AG08396 (cell line): ENCODE measurements at places on chromosomes 11 and 22.

- DNase-seq, result peak; percentile 78
Measured at GRCh38 chr22:36467042-36467810, 14.2 kb downstream of the TXN2 start.

DNA sequence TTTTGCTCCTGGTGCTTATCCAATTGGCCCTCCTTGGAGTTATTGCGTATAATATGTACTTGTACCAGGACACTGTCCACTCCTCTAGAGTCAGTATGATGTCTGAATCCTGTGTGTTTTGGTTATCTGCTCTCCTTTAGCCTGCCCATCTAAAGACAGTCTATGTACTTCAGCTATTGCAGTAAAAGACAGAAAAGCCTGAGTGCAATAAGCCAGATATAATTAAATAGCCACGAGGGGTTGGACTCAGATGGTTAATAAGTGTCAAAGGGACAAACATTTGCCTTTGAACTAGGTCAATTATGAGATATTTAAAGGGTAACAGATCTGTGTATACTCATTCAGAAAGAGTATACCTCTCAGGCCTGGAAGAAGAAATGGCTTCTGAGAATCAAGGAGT lies 406.7 kb downstream of the LUZP2 start:
- DNase-seq, result no peak

DNA sequence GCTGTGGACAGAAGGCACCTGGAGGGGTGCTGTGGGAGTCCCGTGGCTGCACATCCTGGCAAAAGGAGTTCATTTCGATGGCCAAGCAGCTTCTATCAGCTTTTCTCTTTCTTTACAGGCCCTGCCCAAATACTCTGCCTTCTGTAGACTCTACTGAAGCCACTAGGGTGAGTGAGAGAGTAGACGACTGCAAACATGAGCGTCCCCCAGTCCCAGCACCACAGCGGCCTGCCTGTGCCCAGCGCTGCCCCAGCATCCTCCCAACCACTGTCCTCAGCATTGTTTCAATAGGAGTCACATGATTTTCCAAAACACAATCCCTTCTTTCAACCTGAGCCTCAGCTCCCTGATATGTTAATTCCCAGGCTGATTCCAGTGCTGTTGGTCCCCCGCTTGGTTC lies 110.0 kb downstream of the KIRREL3 start:
- no peak for DNase-seq

DNA sequence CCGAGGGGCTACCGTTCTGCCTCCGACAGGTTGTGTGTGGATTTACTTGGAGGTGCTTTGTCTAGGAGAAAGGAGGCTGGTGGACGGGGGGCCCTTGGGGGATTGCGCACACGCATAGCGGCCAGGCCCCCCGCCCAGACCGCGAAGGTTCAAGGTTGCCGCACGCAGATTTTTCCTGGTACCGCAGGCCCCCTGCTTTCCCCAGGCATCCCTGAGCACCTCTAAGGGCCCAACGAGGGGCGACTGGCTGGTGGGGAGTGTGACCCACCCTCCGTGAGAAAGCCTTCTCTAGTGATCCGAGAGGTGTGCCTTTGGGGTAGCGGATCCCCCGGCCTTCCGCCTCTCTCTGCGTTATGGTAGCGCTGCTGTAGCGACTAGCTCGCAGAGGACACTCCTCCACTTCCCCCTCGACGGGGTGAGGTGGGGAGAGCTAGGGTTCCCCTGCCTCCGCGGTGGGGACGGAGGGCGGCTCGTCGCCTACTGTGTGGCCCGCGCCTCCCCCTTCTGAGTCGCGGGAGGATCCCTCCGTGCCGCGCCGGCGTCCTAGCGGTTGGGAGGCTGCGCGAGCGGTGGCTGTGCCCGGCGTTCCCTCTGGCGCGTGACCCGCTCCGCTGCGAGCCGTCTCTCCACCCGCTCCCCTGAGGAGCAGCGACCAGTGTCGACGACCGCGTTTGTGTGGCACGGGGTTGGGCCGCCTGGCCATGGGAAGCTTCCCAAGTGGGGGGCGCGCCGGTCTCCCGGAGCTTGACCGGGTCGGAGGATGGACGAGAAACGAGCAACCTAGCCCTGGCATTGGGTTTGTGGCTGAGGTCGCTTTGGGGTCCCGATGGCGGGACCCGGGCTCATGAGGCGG lies 3900.0 kb upstream of the OR11H1 start:
- DNase-seq, result peak; percentile 16

DNA sequence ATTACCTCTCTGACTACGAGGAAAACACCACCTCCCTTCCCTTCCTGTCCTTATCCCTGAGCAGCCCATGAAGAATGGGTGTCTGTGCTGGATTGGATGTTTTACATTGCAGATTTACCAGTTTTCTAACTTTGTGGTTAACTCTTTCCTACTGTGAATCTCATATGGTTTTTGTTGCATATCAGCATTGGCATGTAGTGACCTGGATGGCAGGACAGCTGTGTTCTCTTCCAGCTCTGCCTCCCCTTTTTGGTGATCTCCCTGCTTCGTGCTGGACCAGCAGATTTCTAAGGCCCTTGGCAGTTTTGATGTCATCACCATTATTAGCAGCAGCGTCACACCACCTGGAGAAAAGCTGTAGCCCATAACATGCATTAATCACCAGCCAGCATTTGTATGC lies 26.7 kb downstream of the OR6Q1 start:
- no peak for DNase-seq

GRCh38 chr11:44702889-44703288 lies 23.9 kb upstream of the TSPAN18 start:
- DNase-seq, result no peak

- DNase-seq, result peak; percentile 84
Measured at GRCh38 chr22:28798810-28799605, 1.4 kb downstream of the XBP1 start.

- DNase-seq, result no peak
Measured at GRCh38 chr11:32121012-32121411, 30.1 kb downstream of the RCN1 start.

- DNase-seq, result no peak
Measured at GRCh38 chr11:76167590-76167989, 38.7 kb downstream of the WNT11 start.

- no peak for DNase-seq
Measured at GRCh38 chr11:66015454-66015881, 3.7 kb downstream of the CST6 start.

GRCh38 chr11:79062814-79063762 lies 377.7 kb downstream of the TENM4 start:
- DNase-seq, result peak; percentile 54

DNA sequence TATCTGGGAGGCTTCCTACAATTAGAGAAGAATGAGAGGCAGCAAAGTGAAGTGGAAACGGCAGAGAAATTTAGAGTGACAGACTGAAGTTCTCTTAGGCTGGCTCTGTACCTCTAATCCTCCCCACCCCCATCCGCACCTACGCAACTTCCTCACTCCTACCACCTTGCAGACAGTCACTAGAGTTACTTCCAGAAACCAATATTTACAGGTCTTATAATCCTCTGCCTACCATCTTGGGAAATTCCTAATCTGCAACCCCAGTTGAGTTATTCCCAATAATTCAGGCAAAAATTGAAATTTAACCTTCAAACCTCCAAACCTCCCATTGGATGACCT lies 71.7 kb downstream of the PAK1 start:
- no peak for DNase-seq

GRCh38 chr11:35800970-35801953 lies 138.7 kb downstream of the TRIM44 start:
- DNase-seq, result peak; percentile 17

- DNase-seq, result no peak
Measured at GRCh38 chr11:113531575-113532451, 56.6 kb upstream of the DRD2 start.

DNA sequence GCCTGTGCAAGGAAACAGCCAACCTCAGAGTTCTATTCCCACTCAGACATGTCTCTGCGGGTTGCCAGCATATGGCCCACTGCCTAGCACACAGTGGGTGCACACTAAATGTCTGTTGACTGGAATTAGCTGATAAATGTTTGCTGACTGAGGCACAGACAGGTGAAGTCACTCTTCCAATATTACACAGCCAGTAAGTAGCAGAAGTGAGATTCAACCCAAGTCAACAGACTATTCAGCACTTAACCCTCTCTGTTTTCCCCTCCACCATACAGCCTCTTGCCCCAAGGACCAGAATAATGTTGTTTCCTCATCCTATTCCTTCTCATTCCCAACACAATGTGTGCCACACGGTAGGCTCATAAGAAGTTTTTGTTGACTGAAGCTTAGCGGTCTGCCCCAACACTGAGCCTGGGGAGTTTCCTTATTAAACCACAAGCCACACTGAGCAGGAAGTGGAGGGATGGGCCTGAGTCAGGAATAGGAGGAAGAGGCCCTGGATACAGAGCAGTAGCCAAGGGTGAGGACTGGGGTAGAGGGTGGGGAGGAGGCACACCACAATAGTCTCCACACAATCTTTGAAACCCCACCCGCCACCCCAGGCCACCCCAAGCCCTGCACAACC lies 15.7 kb upstream of the IL10RA start:
- DNase-seq, result no peak

DNA sequence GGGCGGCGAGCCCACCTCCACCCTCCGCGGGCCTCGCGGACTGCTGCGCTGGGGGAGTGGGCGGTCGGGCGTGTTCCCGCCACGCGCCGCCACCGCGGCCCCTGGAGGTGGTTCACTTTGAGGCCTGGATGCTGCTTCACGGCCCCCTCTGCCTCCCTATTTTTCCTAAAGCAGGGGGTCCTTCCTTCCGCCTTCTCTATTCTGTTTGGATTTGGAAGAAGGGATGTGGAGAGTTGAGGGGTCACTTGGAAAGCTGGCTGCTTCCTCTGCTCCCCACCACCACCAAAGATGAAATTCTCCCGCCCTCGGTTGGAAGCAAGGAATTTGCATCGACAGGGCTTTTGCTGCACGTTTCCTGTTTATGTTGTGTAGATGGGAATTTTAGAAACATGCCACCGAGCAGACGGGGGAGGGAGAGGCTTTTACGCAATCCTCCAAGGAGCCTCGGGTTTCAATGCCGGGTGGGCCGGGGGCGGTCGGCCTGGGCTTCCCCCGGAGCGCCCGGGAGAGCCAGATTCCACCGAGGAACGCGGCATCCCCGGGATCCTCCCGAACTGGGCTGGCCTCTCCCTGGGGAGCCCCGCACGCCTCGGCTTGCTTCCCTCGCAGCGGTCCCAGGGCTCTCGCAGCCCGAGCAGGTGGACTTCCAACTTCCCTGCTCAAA lies 403 bp upstream of the SBF2 start:
- DNase-seq, result peak; percentile 68

- DNase-seq, result no peak
Measured at GRCh38 chr11:28003615-28004014, 104.3 kb downstream of the KIF18A start.

DNA sequence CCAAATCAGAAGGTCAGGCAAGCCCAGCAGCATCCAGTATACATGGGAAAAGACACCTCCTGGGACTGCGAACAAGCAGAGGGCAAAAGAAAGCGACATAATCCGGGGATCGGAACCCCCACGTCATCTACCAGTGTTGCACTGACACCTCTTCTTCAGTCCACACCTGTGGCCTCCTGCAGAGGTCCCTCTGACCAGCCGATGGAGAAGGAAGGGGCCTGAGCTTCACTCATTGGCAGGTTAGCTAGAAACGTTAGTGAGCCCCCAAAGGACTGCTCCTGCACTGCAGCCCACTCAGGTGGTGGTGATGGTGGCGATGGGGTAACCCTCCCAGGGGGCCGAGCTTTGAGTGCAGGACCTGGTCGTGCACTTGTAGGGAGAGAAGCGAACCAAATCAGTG lies 22.1 kb downstream of the ASCL2 start:
- DNase-seq, result no peak

- DNase-seq, result no peak
Measured at GRCh38 chr11:58957922-58958321, 18.6 kb downstream of the GLYATL1 start.

DNA sequence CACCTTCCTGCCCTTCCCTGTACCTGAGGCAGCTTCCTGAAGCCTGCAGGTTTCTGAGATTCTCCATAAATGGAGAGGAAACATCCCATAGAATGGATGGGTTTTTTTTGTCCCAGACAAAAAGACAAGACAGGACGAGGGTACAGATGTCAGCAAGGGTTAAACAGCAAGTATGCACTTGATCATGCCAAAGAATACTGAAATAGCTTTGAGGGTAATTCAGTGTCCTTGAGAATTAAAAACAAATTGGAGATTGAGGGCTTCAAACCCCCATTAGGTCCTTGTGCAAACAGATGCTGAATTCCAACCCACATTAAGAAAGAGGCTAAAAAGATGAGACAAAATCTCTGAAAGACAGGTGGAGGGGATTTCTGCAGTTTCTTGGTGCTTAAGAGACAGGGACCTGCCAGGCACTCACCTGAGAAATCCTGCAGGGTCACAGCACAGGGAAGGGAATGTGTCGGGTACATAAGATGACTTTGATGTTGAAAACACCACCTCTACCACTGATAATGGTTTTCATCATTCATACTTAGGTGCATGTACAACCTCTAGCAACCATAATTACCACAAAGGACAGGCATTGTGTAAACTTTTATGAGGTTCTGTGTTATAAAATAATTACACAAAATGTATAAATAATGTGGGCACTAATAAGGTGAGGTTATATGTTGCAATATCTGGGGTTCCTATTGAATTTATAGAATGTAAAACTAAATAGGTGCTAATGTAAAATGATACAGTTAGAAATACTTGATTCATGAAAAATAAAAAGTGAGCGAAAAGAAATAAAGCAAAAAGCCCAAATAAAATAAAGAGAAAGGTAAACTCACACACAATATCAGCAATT lies 107.1 kb upstream of the TOP3B start:
- no peak for DNase-seq

- DNase-seq, result no peak
Measured at GRCh38 chr11:35057926-35058668, 80.9 kb upstream of the CD44 start.

- DNase-seq, result no peak
Measured at GRCh38 chr11:113270080-113270479, 44.3 kb upstream of the TTC12 start.

DNA sequence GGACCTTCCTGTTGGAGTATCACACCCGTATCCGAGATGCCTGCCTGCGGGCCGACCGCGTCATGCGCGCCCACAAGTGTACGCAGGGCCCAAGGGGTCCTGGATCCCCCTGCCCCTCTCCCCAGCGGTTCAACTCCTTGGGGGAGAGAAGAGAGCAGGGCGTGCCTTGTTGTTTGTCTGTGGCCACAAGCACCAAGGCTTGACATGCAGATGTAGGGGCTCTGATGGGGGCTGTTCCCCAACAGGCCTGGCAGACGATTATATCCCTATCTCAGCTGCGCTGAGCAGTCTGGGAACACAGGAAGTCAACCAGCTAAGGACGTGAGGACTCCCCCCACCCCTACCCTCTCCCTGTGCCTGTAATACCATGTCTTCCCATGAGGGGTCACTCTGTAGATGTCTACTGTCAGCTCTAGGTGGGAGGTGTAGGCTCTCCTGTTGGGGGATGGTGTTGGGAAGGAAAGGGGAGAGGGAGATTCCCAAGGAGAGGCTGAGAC lies 6.8 kb downstream of the CFL1 start:
- DNase-seq, result no peak

- DNase-seq, result no peak
Measured at GRCh38 chr11:116353589-116353988, 419.2 kb downstream of the BUD13 start.
